ENCODE measurements at places on chromosomes 11 and 22. TPM values are rescaled to one million over a fixed set of nuclear protein-coding genes. Genes with fewer than 3 reads are reported as not detected.

RAB36 gene
- 7.6 TPM for polyA plus RNA-seq

CAPN5 gene
- 1.5 TPM for polyA plus RNA-seq

TEF gene
- 7.4 TPM for polyA plus RNA-seq

APOBEC3F gene
- polyA plus RNA-seq, result 13.4 TPM

NCR3LG1 gene
- polyA plus RNA-seq, result 2.3 TPM

LRRC4C gene
- polyA plus RNA-seq, result not detected

POLDIP3 gene
- polyA plus RNA-seq, result 33.1 TPM

PACSIN3 gene
- 39.5 TPM for polyA plus RNA-seq

C22orf42 gene
- not detected for polyA plus RNA-seq

C11orf16 gene
- polyA plus RNA-seq, result not detected

UBQLNL gene
- polyA plus RNA-seq, result not detected

LIF gene
- polyA plus RNA-seq, result 7.8 TPM

VSIG10L2 gene
- not detected for polyA plus RNA-seq

P2RY2 gene
- 27.6 TPM for polyA plus RNA-seq

OR10D3 gene
- polyA plus RNA-seq, result not detected

DDI1 gene
- not detected for polyA plus RNA-seq

OR52I1 gene
- not detected for polyA plus RNA-seq

IGLL1 gene
- polyA plus RNA-seq, result not detected

SDHD gene
- polyA plus RNA-seq, result 112 TPM

NPAS4 gene
- polyA plus RNA-seq, result not detected

OR4X1 gene
- polyA plus RNA-seq, result not detected

SLC22A12 gene
- polyA plus RNA-seq, result not detected

XKR3 gene
- not detected for polyA plus RNA-seq

NKAPD1 gene
- polyA plus RNA-seq, result 17.0 TPM

SSTR3 gene
- polyA plus RNA-seq, result not detected

PARVA gene
- 26.6 TPM for polyA plus RNA-seq

OR52K2 gene
- polyA plus RNA-seq, result not detected

LRRC56 gene
- 0.35 TPM for polyA plus RNA-seq

CSF2RB gene
- not detected for polyA plus RNA-seq

MPPED2 gene
- not detected for polyA plus RNA-seq

SCN2B gene
- polyA plus RNA-seq, result 0.43 TPM

SLC25A1 gene
- polyA plus RNA-seq, result 74.2 TPM

TMEM191C gene
- polyA plus RNA-seq, result 0.85 TPM

MORC2 gene
- polyA plus RNA-seq, result 7.0 TPM

OR51B5 gene
- polyA plus RNA-seq, result not detected

ARHGAP32 gene
- 10.8 TPM for polyA plus RNA-seq

BTG4 gene
- 0.23 TPM for polyA plus RNA-seq

TIMM10 gene
- polyA plus RNA-seq, result 124 TPM

SMTNL1 gene
- not detected for polyA plus RNA-seq

FXYD6 gene
- 0.35 TPM for polyA plus RNA-seq

Measured in mammary epithelial cell (primary cell).